ENCODE measurements at places on chromosomes 2 and 18.
A peak's percentile ranks its signal among the peaks of the same experiment; 100 is the strongest.

GRCh38 chr2:113069676-113070605 is 2.2 kb downstream of the IL1F10 start:
- DNase-seq, result no peak

GRCh38 chr2:118148809-118149208 is 60.5 kb downstream of the INSIG2 start:
- DNase-seq, result no peak

DNA sequence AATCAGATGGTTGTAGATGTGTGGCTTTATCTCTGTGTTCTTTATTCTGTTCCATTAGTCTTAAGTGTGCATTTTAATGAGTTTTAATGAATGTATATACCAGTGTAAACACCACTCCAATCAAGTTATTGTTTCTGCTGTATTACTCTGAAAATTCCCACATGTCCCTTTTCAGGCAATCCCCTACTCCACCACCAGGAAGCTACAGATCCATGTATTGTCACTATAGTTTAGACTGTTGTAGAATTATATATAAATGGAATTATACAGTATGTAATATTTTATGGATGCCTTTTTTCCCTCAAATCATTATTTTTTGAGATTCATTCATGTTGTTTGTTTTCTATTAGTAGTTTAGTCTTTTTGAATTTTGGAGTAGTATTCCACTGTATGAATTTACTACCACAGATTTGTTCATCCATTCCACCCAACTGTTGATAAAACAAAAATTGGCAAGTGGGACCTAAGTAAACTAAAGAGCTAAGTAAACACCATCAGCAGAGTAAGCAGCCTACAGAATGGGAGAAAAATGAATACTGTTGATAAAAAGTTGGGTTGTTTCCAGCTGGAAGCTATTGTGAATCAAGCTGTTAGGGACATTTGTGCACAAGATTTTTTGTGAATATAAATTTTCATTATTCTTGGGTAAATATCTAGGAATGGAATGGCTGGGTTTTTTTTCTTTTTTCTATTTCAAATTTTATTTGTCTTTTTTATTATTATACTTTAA is 262.0 kb downstream of the CAMKMT start:
- no peak for DNase-seq

- DNase-seq, result peak; percentile 79
Observed at GRCh38 chr2:25418944-25419677, 77.4 kb upstream of the DNMT3A start.

Measured in RPMI8226 (cell line).